GM13977 (cell line): ENCODE measurements at places on chromosomes 12 and 14.

- DNase-seq = no peak
Measured at GRCh38 chr12:121769831-121770301, 23.6 kb downstream of the RHOF start.

DNA sequence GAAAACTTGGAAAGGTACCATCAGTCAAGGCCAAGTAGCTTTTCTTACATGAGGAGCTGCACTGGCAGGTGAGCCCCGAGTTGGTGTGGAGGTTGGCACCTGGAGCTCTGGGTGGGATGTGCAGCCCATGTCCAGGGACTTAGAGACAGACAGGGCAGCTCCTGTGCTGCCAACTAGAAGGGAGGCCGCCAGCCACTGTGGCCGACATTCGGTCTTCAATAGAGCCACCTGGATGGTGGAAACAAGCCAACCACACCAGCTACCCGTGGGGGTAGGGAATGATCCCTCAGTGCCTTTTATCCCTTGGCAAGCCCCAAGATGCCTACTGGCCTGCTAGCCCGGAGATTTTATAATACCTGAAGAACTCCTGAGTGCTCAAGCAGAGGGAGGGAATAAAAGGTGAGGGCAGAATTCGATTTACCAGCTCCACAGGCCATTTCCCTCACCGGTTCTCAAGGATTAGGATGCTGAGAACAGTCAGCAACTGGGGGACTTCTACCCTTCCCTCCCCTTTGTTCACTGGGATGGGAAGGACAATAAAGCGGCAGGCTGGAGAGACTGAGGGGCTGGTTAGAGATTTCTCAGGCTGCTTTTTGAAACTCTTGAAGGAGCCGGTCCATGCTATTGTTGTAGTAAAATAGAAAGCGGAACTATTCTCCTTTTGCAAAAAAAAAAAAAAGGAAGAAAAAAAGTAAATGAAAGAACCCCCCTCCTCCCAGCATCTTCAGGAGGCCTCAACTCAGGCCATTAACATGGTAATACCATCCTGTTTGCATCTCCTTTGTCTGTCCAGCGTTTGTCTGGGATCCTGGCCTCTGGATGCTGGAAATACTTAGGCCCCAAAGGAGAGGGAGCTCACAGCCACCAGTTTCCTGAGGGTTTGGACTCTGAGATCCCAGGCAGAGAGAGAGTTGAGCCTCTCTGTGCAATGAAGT is 321.6 kb downstream of the ZFP36L1 start:
- DNase-seq = peak; percentile 45

DNA sequence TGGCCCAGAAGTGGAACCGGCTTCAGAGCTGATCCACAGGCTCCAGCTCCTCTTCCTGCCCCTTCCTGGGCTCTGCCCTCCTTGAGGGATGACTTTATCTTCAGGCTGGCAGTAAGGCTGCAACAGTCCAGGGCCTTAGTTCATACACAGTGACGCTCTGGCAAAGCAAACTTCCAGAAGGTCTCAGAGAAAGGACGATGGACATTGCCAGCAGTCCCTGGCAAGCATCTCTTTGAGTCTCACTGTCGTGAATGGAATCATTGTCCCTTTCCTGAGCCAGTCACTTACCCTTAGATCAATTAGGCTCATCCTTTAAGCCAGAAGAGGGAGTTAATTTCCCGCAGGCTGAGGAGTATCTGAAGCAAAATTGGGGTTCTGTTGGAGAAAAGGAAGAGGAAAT is 8.6 kb downstream of the AK7 start:
- no peak for DNase-seq

GRCh38 chr12:73452672-73453469 is 1084.8 kb upstream of the ATXN7L3B start:
- DNase-seq = no peak

DNA sequence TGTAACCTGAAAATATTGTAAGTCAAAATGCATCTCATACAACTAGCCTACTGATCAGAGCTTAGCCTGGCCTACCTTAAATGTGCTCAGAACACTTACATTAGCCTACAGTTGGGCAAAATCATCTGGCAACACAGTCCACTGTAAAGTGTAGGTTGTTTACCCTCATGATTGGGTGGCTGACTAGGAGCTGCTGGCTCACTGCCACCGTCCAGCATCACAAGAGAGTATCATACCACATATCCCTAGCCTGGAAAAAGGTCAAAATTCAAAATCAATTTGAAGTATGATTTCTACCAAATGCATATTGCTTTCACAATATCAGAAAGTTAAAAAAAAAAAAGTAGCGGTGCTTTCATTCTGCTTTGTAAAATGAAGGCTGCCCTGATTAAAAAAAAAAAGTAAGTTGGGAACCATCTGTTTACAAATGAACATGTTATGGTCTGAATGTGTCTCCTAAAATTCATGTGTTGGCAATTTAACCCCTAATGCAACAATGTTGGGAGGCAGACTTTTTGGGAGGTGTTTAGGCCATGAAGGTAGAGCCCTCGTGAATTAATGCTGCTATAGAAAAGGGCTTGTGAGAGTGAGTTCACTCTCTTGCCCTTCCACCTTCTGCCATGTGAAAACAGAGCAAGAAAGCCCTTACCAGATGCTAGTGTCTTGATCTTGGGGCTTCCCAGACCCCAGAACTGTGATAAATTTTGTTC is 211.8 kb downstream of the PPM1H start:
- no peak for DNase-seq

DNA sequence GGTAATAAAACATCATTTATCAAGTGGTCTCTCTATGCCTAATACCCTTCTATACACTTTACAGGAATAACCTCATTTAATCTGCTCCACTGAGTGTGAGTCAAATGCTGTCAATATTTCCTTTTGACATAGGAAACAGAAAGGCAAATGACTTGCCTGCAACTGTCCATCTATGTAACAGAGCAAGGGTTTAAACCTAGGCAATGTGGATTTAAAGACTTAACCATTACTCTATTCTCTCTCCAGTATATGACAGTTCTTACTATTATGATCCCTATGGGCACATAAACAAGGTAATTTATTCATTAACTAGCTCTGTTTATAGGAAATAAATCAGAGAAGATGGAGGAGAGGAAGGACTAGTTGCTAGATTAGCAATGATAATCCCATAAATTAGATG is 70.6 kb downstream of the FSCB start:
- DNase-seq = no peak

GRCh38 chr12:22543246-22544037 is 900 bp downstream of the C2CD5 start:
- DNase-seq = peak; percentile 52

GRCh38 chr14:86672080-86672479 is 1142.1 kb downstream of the FLRT2 start:
- no peak for DNase-seq

DNA sequence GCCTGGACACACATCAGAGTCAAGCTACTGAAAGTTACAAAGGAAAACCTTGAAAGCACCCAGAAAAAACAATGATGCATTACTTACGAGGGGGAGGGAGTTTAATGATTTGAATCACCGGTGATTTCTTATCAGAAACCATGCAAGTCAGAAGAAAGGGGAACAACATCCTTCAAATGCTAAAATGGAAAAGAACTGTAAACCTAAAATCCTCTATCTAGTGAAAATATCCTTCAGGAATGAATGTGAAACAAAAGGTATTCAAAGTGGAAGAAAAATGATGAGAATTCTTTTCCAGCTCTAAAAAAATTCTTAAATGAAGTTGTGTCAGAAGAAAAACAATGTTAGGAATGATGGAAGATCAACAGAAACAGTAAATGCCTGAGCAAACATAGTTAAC is 16.8 kb downstream of the SCAF11 start:
- DNase-seq = no peak

GRCh38 chr12:20350026-20350425 is 18.3 kb upstream of the PDE3A start:
- DNase-seq = no peak

GRCh38 chr14:102180248-102180998 is 40.7 kb downstream of the WDR20 start:
- no peak for DNase-seq

- no peak for DNase-seq
Measured at GRCh38 chr14:89344920-89345254, 72.1 kb downstream of the FOXN3 start.

DNA sequence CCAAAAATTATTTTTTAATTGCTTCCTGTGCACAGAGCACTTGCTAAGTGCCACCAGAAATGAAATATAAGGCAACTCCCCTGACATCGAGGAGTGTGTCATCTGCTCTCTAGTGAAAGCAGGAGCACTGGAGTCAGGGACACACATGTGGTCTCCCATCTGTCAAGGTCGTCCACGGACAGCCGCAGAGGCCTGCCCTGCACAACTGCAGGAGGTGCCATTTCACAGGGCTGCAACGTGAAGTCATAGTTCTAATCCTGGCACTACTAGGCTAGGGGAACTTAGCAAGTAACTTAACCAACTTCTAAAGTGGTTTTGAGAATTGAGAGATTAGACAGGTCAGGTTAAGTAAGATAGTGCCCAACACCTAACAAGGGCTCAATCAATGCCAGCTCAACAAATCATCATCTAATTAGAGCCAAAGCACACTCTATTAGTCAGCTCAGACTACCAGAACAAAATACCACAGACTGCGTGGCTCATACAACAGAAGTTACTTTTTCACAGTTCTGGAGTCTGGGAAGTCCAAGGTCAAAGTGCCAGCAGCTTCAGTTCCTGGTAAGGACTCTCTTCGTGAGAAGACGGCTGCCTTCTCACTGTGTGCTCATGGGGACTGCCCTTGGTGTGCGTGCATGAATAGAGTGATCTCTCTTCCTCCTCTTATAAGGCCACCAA is 30.7 kb downstream of the FOXN3 start:
- no peak for DNase-seq

DNA sequence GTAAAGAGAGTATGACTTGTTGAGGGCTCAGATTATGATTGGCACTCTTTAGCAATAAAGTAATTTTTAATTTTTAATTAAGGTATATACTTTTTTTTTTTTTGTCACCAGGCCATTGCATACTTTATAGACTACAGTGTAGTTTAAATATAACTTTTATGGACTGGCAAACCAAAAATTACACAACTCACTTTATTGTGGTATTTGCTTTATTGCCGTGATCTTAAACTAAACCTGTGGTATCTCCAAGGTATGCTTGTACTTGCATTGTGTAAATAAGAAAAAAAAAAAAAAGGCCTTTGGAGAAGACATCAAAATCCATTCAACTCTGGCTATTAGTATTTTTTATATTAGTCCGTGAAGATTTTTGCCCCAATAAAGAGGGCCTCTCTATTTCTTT is 646.7 kb upstream of the FOXG1 start:
- DNase-seq = no peak

- DNase-seq = no peak
Measured at GRCh38 chr12:91311081-91311480, 128.5 kb upstream of the DCN start.

- no peak for DNase-seq
Measured at GRCh38 chr12:119069147-119069642, 87.9 kb downstream of the SRRM4 start.

DNA sequence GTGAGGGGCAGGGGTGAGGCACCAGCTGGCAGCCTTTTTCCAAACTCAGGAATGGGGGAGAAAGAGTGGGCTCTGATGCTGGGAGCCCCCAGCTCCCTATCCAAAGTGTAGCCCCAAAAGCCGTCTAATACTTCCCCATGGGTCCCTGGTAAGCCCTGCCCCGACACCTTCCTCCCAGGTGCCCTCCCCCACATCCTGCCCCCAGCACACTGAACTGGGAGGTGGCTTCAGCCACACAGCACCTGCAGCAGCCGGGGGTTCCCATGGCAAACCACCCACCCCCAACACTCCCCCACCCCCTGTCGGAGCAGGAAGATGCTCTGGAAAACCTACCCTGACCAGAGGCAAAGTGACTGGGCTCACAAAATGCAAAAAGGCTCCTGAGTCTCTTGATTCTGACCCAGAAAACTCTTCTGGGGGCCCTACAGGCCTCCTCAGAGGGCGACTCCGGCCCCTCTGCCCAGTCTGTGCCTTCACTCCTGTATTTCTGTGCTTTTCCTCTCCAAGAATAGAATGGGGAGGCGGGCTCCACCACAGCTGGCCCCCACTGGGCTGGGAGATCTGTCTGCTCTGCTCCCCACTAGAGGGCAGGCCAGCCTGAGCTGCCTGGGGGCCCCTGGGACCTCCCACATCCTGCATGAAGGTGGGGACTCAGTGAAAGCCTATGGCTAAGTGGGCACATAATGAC is 81.6 kb downstream of the ITPK1 start:
- DNase-seq = peak; percentile 85

DNA sequence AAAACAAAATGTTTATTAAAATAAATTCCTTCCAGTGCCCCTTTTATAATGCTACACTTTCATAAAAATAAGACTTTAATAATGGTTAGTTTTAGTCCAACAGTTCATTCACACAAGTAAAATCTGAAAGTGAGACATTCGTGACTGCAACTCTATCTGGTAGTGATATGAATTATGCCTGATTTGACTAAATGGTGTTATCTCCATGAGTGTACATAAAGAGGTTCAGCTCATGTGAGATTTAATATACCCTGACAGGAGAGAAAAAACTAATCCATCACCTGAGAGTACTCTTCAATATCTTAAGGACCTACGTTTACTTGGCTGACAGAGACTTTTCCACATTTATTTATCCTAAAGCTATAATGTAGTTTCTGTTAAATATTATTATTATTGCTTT is 34.0 kb downstream of the ERO1A start:
- no peak for DNase-seq

DNA sequence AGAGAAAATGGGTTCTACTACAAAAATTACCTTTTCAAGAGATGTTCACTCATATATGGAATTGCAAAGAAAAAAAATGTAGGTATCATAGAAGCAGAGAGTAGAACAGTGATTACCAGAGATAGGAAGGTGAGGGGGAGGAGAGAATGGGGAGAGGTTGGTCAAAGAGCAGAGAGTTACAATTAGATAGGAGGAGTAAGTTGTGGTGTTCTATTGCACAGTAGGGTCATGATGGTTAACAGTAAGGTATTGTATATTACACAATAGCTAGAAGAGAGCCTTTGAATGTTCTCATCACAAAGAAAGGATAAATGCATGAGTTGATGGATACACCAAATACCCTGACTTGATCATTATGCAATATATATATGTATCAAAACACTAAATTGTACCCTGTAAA is 145.8 kb downstream of the TMEM117 start:
- no peak for DNase-seq

GRCh38 chr12:121857322-121858246 is 1.1 kb downstream of the HPD start:
- no peak for DNase-seq

GRCh38 chr12:18932715-18933114 is 194.8 kb downstream of the CAPZA3 start:
- no peak for DNase-seq

DNA sequence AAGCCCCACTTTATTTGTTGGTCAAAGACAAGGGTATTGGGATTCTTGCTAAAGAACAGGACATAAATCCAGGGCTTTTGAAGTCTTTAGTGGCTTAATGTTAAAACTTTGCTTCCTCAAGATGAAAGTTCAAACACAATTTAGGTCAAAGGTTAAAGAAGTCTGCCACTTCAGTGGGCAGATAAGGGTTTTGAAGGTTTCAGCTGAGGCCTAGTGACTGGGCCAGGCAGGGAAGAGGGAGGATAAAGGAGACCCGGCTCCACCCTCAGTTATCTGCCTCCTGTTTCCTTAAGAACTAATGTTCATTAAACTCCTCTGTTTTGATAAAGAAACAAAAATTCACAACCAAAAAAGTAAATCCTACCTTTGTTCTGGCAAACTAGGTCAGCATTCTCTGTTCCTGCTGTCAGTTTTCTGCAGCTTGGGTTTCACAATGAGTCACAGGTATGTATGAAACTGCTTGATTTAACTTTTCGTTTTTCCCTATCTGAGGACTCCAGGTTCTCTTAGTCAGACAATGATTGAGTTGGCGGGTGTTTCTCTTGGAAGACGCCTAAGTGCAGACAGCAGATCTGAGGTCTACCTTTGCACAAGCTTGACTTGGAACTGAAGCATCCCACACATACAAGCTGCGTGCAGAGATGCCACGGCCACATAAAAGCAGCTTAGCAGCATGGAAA is 208.3 kb downstream of the EXOC5 start:
- peak; percentile 58 for DNase-seq

- DNase-seq = no peak
Measured at GRCh38 chr12:117408161-117408791, 46.9 kb upstream of the NOS1 start.
